Stimulated activated CD4-positive, alpha-beta T cell treated with anti-CD3 and anti-CD28 coated beads, Interleukin-1b, Interleukin-23, amount 100 ng/mL, for 1 hour (primary cell): ENCODE measurements at places on chromosomes 13 and 19.

DNA sequence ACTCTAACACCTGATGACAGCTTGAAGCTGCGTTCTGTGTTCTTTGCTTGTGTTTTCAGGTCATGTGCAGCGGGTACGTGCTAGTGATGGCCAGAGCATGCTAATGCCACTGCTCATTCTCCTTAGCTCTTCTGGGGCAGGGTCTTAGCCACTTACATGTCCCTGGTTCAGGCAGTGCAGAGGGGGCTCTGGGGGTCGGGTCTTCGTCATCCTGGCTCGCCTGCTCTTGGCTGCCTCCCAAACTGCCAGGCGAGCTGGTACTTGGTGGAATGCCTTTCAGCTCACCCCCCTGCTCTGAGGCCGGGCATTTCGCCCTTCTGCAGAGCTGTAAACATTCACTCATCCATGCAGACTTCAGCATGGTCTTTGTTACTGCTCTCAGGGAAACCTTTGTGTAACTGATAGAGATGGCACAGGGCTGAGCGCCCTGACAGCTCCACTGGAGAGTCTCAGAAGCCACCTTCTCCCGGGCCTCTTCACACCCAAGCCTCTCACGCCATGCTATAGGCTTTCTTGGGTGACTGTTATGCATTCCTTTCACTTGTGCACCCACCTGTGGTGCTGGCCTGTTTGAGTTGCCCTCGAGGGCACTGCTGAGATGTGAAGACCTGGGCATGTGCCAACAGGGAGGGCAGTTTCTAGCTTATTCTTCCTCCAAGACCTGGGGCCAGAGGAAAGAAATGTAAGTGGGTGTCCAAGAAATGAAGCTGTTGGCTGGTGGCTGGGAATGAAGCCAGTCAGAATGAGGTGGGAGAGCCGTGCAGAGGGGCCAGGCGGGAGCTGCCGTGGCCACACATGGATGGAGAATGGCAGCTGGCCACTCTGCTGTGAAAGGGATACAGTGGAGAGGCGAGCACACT is 24.4 kb downstream of the FAM124A start:
- DNase-seq: no peak

- DNase-seq: no peak
These were observed 48.2 kb upstream of the CALM3 start for GRCh38 chr19:46552891-46553290.

DNA sequence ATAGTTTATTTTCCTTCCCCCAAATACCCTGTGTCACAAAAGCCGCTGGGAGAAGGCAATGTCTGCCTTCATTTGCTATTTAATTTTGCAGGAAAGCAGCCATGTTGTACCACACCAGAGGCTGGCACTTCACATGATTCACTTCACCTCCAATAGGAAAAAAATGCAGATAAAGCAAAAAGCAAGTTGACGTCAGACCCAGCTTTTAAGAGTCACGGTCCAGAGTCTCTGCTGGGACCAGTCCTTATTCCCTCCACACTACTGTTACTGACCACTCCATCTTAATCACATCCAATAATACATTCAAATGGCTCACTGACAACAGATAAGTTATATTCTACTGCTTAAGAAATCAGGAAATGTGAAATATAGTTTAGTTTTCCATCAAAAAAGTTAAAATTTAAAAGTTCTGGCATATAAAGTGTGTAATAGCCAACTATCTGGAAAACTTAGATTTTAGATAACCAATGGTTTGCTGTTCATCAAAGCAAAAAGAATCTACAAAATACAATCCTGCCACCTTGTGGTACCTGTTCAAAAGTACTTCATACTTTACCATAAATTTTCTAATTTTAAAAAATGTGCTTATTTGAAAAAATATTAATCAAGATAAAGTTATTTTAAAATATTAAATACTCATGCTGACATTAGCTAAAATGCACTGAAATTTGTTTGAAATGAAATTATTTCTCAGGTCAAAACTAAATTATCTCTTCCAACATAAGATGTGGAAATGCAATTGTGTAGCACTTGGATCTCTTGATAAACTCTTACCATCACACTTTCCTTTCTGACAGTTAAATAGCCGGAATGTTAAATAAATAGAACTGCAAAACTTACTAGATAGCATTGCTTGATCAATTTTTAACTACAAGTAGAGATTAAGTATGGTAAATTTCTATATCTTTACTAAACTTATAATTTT is 97.3 kb downstream of the SERP2 start:
- no peak for DNase-seq

- no peak for DNase-seq
These were observed 126.8 kb upstream of the CACNA1A start for GRCh38 chr19:13633109-13633508.

GRCh38 chr13:59771272-59771671 is 392.5 kb downstream of the DIAPH3 start:
- DNase-seq: no peak

DNA sequence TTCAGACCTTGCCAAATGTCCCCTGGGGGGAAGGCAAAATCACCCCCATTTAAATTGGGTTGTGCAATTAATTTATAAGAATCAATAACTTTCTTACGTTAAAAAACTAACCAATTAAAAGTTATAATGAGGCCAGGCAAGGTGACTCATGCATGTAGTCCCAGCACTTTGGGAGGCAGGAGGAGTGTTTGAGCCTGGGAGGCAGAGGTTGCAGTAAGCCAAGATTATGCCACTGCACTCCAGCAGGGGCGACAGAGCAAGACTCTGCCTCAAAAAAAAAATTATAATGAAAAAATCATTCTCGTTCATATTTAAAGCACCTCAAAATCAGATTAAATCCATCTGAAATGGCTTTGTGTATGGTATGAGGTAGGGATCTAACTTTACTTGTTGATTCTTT is 18.4 kb upstream of the SIGLEC14 start:
- DNase-seq: no peak

- no peak for DNase-seq
These were observed 31.4 kb upstream of the ZNF83 start for GRCh38 chr19:52669586-52669985.

DNA sequence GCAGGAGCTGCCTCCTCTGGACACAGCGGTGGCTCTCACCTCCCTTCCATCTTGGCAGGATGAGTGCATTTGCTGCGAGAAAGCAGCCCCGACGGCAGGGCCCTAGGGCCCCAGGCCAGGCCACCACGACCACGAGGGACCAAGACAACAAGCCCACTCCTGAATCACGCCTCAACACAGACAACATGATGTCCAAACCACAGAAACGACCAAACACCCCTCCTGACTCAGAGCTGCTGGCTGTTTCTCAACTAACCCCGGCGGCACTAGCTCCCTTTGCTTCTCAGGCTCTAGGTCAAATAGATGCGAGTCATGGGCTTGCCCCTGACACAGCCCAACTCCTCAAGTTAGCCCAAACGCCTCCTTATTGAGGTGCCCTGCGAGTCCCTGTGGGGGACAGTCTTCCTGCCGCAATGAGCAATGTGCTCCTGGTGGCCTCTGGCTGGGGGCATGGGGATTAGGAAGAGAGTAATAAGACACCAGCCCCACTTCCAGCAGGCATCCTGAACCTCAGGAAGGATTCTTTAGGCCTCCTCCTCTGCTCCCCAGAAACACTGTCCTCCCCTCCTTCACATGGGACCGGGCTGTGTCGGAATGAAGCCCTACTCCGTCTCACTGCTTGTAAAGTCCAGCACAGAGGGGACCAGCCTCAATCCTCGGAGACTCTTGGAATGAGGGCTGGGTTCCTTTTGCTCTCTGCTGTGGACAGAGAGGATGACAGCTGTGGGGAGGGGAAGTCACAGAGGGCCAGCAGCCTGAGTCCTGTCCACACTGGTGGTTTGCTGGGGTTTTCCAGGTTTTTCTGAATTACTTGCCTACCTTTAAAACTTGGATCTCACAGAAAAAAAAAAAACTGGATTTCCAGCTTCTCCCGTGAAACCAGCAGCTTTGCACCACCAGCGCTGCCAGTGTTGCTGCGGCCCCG is 6.9 kb upstream of the ATF5 start:
- DNase-seq: no peak

GRCh38 chr19:21383980-21384582 is 12.9 kb upstream of the ZNF493 start:
- no peak for DNase-seq

GRCh38 chr19:8578642-8579265 is 1.5 kb upstream of the MYO1F start:
- DNase-seq: peak; percentile 76
